ENCODE measurements at places on chromosomes 6 and 20.

DNA sequence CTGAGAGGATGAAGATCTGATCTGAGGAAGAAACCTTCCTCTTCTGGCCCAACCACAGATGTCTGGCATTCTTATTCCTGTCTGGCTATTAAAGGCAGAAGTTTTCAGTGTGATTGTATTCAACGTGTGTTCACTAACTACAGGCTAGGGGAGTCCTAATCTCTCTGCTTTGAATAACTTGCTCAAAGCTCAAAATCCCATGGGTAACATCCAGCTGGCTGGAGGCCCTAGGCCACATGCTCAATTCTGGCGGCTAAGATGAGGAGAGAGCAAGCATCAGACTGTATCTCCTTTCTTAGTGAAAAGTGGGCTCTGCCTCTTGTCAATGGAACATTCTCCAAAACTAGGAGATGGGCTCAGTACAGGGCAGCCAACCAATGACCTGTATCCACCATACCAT lies 478.0 kb downstream of the KIF16B start:
- DNase-seq = no peak

DNA sequence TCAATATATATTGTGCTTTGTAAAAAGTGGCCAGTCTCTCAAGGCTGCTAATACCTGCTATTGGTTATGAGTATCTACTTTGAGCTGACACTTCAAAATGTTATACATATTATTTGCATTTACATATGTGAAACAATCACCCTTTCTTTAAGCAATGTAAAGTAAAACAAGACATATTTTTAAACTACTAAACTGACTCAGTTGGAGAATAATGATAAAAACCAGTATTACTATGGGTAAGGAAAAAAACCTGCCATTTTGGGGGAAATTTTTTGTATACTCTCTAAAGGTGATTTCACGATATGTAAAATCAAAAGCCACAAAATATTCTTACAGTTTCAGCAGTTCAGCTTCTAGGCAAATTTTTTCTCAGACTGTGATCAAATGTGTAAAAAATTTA lies 232.3 kb downstream of the PRL start:
- no peak for DNase-seq

- no peak for DNase-seq
These were observed 787 bp upstream of the TNFRSF6B start for GRCh38 chr20:63695424-63696305.

- DNase-seq = peak; percentile 60
These were observed 18.4 kb upstream of the MMP24 start for GRCh38 chr20:35207950-35208611.

DNA sequence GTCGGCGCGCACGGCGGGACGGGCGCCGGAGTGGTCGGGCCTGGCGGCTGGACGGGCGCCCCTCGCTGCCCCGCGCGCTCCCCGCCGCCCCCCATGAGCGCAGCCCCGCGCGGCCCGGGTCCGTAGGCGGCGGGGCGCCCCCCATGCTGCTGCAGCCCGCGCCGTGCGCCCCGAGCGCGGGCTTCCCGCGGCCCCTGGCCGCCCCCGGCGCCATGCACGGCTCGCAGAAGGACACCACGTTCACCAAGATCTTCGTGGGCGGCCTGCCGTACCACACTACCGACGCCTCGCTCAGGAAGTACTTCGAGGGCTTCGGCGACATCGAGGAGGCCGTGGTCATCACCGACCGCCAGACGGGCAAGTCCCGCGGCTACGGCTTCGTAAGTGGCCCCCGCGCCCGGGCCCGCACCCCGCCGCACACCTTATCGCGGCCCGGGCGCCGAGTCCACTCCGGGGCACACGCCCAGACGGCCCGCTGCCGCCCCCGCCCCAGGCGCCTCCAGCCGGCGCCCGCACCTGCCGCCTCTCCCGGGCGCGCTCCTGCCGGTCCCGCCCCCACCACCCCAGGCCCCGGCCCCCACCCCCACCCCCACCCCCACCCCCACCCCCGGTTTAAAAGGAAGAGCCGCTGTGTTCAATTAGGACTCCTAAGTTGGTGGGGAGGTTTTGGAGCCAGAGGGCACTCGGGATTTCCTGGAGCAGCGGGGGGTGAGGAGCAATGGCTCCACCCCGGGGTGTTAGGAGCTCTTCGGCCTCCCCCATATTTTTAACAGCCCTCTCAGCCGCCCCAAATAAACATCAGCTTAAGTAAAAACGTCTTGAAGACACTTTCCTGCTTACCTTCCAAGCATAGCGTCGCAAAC lies 474 bp downstream of the RBM38 start:
- peak; percentile 53 for DNase-seq

DNA sequence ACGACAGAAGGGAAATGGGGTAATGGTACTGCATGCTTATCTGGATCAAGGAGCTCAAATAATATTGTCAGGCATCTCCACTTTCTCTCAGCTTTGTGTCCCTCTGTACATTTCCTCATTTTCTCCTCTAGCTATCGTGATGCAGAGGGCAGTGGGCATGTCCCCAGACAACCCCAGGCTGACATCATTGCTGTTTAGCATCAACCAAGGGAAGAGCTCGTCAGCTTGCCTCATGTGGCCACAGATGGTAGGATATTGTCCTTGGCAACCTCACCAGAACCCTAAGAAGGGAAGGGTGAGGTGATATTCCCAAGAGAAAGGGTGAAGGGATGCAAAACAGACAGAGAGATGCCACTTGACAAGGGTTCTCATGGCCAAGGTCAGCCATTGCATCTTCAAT lies 58.3 kb downstream of the MAFB start:
- peak; percentile 21 for DNase-seq

GRCh38 chr20:1822564-1823449 lies 72.4 kb upstream of the SIRPA start:
- no peak for DNase-seq

GRCh38 chr6:130724089-130724488 lies 103.1 kb upstream of the SMLR1 start:
- DNase-seq = no peak
